ENCODE measurements at places on chromosomes 2 and 18.

DNA sequence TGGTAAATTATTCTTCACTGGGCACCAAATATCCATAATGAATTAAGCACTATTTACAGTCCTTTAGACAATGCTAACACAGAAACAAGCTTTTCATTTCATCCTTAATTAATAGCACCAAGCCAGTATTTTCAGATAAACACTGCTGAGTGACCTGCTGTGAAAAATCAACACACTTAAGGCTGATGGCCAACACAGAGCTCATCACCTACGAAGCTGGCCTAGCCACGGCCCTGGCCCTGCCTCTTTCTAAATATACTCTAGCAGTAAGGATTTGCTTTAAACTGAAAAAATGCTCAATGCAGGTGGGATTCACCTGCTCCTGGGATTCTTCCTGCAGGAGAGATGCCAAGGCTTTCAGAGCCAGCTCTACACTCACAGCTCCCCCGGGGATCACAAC is 18.4 kb downstream of the CYB5A start:
- no peak for DNase-seq

DNA sequence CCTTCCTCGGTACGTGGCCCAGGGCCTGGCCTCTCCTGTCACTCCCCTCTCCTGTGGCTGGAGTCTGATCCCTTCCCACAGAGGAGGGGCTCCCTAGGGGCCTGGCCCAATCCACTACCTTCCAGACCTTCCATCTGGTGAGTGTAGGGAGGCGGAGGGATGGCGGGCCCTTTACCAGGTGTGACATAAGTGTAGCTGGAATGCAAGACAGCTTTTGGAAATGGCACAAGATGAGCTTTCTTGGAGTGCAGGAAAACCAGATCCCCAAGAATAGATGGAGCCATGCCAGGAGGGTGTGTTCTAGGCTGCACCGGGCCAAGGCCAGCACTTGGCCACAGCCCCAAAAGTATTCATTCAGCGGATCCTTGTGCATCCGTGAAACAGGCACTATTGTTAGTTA is 30.1 kb downstream of the IGFBP5 start:
- peak; percentile 29 for DNase-seq

DNA sequence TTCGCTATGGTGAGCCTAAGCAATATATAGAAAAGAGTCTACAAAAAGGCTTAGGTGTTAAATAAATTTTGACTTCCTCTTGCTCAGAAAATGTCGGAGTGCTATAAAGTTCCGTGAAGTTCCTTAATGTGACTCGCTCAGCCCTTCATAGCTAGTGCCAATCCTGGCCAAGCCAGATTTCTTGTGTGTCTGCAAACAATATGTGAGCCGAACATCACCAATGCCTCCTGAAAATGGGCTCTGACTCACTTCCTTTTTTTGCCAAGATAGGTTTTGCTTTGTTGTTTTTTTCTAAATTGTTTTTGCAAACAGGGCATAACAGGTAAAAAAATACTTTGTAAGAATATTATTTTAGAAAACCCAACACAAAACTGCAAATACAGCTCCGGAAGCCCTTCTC is 26.1 kb downstream of the CDC42EP3 start:
- no peak for DNase-seq

DNA sequence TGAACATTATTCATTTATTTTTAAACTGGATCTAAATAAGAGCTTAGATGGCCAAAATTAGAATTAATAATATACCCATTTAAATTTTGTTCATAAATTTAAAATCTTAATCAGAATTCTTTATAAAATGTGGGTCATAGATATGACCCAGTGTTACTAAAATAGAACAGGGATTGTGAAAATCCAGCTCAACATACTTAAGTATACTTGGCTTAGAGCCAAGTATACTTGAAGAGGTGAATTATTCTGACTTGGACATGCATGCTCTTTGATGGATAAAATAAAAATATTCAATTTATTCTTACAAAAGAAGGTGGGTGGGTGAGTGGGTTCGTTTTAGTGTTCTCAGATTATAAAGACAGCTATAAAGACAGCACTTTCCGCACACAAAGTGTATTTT is 70.7 kb downstream of the SPOPL start:
- no peak for DNase-seq

DNA sequence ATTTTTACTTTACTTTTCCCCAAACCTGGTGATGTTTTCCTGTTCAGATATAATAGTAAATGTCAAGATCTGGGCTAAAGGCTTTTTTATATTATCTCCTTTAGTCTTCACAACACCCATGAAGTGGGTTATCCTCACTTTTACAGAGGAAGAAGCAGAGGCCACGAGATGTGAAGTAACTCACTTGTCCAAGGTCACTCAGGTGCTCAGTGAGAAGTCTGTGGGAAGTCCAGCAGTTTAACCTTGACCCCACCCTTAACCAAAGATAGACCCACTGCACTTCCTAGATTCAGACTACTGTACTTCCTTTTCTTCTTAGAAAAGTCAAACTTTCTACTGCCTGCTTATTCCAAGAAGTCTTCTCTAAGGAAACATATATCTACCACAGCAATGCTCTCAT is 56.3 kb upstream of the STAT1 start:
- DNase-seq: no peak
